Stimulated activated CD4-positive, alpha-beta T cell treated with anti-CD3 and anti-CD28 coated beads, TNF-alpha, amount 100 ng/mL, for 1 hour (primary cell): ENCODE measurements at places on chromosomes 3 and 15.

GRCh38 chr15:77538793-77539497 is 93.8 kb downstream of the LINGO1 start:
- DNase-seq: no peak

- DNase-seq: no peak
These were observed 57.2 kb upstream of the USP3 start for GRCh38 chr15:63447017-63447676.

DNA sequence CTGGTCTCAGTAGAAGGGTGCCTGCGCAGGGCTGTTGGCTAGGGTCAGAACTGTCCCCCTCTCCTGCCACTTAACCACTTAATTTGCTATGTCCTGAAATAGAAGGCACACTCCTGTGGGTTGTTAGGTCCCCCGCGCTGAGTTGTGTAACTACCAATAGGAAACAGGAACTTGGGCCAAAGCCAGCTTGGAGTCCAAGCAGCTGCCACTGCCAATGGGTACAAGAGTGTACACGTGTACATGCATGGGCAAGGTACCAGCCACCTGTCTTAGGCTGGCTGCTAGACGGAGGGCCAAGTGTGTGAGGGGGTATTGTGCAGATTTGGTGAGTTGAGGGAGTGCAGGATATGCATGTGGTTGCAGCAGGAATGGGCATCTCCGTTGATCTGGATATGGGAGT is 29.7 kb upstream of the POLG start:
- no peak for DNase-seq

DNA sequence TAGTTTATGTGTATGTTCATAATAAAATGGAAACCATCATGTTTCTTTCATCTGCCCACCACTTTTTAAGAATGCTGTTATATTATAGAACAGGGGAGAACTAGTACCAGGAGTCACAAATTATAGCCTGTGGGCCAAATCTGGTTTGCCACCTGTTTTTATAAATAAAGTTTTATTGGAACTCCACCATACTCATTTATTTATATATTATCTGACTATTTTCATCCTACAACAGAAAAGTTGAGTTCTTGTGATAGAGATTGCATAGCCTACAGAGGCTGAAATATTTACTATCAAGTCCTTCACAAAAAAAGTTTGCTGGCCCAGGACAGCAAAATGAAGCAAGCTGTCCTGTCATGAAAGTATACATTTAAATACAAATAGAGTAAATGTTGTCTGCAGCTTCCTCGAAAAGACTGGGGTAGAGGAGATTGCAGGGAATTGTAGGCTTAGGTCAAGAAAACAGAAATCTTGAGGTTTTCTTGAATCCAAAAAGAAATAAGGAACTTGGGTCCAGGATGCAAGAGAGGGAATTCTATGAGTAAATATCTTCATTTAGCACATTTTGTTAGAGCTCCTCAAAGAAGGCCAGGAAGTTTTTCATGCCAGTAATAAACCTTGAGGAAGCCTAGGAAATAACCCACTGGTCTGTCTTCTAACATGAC is 41.1 kb downstream of the FILIP1L start:
- DNase-seq: no peak

GRCh38 chr15:29272219-29272618 is 2.6 kb upstream of the NSMCE3 start:
- DNase-seq: no peak

DNA sequence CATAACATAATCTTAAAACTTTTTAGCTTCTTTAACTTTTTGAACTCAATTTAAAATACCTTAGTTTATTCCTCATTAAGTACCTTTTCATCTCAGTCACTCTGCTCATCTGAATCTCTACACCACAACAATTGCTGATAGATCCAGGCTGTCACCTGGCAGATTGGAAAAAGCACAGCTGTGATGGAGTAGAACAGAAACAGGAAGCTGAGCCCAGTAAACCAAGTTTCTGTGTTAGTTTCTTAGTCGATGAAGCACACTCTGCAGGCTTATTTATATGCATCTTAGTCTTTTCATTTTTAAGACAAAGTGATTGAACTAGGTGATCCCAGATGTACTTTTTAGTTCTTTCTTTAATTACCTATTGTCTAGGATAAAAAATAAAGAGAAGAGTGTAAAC is 1398.0 kb upstream of the ALCAM start:
- DNase-seq: no peak
